Kasumi-1 (cell line): ENCODE measurements at places on chromosomes 7 and 10.

GRCh38 chr10:106395041-106395749 is 769.3 kb downstream of the SORCS1 start:
- DNase-seq: no peak

- no peak for DNase-seq
Measured at GRCh38 chr7:80498481-80499349, 13.1 kb downstream of the GNAT3 start.

DNA sequence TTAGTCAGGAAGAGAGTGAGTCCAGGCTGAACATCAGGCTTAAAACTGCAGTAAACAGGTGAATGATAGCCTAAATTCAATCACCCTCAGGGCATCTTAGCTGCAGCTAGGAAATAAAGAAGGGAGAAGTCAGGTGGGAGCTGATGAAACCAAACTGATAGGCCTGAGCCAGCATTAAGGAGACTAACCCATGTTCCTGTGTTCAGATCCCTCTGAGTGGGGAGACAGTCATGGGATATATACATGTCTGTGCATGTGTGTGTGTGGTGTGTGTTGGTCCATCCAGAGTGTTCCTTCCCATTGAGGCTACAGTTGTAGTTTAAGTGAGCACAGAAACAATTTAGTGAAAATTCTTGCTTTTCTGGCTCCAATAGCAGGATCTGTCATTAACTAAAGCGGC is 480.9 kb downstream of the PHTF2 start:
- no peak for DNase-seq

DNA sequence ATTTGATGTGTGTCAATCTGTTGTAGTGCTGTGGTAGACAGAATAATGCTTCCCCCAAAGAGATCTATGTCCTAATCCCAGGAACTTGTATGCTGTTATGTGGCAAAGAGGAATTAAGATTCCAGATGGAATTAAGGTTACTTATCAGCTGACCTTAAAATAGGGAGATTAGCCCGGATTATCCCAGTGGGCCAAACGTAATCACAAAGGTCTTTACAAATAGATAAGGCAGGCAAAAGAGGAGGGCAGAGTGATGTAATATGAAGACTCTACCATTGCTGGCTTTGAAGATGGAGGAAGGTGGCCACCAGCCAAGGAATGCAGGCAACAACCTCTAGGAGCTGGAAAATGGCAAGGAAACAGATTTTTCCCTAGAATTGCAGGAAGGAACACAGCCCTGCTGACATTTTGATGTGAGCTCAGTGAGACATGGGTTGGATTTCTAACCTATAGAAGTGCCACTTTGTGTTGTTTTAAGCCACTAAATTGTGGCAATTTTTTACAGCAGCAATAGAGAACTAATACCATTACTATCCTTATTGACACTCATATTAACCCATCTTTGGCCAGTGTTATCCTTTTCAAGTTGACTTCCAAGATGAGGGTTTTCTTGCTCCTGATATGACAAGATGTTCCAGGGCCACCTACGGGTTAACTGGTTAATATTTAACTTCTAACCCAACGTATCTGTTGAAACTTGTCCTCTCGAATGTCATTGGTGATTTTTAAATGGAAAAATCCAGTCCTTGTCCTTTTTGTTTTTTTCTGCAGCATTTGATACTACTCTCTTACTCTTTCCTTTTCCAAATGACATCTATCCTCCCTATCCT is 29.3 kb downstream of the CYCS start:
- DNase-seq: no peak

DNA sequence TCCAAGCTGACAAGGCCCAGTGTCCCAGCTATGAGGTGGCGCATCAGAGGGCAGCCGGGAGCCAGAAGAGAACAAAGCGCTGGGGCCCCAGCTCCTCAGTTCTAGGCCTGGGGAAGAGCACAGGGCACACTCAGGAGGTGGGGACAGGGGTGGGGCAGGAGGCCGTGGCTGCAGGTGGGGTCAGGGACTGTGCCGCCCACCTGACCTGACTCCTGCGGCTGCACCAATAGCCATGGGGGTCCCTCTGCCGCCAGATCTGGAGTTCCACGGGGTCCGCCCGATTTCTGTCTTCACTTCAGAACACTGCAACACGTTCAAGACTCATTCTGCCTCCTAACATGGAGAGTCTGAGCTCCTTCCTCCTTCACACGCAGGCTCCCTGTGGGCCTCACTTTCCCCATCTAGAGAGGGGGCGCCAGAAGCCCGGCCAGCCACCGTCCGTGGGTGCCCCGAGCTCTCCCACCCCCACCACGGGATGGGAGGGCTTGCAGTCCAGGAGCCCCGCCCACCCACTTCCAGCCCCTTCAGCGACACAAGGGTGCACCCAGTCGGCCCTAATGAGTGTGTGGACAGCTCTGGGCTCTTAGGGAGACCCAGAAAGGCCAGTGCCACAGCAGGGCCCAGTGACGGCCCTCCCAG is 278.3 kb downstream of the MAD1L1 start:
- DNase-seq: no peak

GRCh38 chr7:50138101-50138500 is 45.1 kb upstream of the ZPBP start:
- no peak for DNase-seq

GRCh38 chr7:136717910-136718557 is 150.4 kb upstream of the CHRM2 start:
- DNase-seq: no peak

DNA sequence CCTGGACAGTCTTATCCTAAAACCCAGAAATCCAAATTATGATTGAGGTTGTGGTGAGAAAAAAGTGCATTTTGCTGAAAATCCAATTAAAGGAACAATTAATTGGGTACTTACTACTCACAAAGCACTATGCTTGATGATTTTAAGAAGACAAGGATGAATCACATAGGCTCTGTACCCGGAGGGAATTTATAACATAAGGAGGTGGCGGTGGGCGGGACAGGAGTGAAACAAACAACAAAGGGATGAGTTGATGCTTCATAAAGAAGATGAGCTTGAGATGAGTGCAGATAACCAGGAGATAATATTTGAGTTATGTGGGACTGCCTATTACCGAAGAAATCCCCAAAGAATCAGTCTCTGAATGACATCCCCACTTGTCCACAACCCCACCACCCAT is 171.1 kb upstream of the FZD8 start:
- DNase-seq: no peak

DNA sequence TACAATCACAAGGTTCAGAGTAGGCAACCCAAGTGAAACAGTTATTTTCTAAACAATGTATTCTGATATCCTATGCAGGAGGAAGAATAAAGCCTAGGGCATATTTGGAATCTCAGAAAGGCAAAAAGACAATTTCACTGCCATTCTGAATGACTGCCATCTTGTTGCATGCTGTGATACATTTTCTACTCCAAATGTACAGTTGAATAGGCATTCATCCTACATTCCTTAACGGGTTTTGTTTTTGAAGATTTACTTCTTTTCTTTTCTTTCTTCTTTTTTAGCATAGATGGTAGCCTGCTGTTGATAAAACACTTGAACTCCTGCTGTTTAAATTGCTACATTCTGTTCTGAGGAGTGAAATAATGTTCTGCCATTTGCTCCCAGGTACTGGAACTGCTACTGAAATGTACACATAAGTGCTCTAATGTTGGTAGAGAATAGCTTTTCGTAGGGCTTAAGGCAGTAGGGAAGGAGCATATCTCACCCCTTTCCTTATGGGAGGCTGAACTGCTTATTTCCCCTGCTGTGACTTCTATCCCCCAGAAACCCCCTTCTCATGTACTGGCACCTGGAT is 506.8 kb downstream of the DNAJB9 start:
- DNase-seq: no peak
